Stimulated activated CD8-positive, alpha-beta memory T cell treated with anti-CD3 and anti-CD28 coated beads, Interleukin-4, amount 100 ng/mL, for 48 hours (primary cell): ENCODE measurements at places on chromosomes 7 and 10.

GRCh38 chr7:43313628-43314378, 201.4 kb downstream of the HECW1 start:
- no peak for DNase-seq

DNA sequence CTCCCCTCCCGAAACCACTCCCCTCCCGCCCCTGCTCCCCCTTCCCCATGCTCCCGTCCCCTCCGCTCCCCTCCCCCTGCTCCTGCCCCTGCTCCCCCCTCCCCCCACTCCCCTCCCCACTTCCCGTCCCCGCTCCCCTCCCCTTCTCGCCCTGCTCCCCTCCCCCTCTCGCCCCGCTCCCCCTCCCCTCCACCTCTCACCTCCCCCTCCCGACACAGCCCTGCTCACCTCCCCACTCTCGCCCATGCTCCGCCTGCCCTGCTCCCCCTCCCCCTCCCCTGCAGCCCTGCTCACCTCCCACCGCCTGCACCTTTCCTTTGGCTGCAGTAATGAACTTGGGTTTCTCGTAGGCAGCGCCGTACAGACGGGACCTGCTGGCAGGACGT, 49.9 kb upstream of the NKX6-2 start:
- DNase-seq, result no peak

GRCh38 chr7:76332078-76332477, 26.7 kb downstream of the YWHAG start:
- no peak for DNase-seq

DNA sequence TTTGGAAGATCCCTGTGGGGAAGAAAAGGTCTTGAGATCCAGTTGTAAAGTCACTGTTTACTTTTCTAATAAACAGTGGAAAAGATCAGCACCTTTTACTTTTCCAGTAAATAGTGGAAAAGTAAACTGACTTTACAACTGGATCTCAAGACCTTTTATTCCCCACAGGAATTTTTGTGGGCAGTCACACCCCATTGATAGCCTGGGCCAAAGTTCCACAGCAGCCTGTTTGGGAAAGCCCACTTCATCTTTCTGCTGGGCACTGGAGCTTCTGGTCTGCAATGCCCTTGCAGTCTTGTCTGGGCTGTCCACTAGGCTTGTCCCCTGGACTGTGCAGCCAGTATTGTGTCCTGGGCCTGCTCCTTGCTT, 50.2 kb downstream of the ADCY1 start:
- no peak for DNase-seq

- no peak for DNase-seq
These were observed 234.9 kb upstream of the PPP1R3A start for GRCh38 chr7:114153700-114154099.

- no peak for DNase-seq
These were observed 117.7 kb downstream of the ARID5B start for GRCh38 chr10:62019013-62019684.

DNA sequence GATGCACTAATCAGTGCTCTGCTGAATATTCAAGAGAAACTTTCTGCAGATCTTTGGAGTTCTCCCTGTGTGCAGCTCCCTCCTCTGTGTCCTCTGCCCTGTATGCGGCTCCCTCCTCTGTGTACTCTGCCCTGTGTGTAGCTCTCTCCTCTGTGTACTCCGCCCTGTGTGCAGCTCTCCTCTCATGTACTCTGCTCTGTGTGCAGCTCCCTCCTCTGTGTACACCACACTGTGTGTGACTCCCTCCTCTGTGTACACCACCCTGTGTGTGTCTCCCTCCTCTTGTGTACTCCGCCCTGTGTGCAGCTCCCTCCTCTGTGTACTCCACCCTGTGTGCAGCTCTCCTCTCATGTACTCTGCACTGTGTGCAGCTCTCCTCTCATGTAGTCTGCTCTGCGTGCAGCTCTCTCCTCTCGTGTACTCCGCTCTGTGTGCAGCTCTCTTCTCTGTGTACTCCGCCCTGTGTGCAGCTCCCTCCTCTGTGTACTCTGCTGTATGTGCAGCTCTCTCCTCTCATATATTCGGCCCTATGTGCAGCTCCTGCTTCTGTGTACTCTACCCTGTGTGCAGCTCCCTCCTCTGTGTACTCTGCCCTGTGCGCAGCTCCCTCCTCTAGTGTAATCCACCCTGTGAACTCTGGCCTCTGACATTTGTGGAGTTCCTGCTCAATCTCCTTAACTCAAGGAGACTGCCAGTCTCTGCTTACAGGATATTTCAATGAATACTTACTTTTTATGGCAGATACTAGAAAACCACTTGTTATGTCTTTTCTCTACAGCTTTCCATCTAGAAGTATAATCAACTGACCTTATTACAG, 280.4 kb downstream of the GLRX3 start:
- DNase-seq, result no peak

DNA sequence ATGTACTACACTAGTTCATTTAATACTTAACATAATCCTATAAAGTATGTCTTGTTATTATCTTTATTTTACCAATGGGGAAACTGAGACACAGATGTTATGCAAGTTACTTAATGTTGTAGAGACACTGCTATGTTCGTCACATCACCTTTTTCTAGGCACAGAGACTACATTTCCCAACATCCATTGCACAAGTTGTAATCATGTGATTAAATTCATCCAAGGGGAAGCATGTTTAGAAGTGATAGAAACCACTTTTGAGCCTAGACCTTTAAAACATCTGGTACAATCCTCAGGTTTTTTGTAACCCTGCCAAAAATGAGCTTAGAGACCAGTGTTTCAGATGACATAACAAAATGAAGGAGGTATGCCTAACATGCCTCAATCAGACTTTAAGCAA, 386.8 kb upstream of the HPS1 start:
- DNase-seq, result no peak

DNA sequence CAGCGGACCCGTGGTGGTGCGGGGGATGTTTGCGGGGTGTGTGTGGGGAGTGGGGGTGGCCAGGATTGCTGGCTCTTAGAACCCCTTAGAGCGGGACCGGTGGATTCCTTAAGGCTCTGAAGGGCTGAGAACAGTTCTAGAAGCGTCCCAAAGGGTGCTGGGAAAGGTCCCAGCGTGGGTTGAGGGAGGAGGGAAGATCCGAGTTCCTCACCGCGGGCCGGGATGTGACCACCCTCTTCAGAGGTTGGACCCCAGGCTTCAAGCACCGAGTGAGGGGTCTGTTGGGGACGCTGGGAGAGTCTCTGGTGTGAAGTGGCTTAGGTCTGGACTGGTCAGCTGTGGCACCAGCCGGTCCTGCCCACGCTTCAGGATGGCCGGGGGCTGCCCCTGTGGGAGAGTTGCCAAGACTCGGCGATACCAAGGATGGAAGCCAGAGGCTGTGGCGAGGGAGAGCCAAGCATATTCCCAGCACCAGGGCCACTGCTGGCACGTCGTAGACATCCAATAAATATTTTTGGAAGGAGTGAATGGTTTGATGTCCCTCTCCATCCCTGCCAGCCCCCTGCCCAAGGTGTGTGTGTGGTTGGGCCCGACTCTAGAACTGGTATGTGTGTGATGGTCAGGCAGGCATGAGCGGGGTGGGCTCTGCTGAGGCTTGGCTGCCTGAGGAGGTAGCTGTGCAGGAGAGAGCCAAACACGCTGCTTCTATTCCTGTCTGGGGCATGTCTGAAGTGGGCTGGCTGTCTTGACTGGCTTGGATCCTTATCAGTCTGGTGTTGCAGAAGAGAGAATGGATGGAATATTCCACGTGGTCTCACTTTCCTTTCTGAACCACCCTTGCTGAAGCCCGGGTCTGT, 19.2 kb downstream of the ZNF775 start:
- no peak for DNase-seq

DNA sequence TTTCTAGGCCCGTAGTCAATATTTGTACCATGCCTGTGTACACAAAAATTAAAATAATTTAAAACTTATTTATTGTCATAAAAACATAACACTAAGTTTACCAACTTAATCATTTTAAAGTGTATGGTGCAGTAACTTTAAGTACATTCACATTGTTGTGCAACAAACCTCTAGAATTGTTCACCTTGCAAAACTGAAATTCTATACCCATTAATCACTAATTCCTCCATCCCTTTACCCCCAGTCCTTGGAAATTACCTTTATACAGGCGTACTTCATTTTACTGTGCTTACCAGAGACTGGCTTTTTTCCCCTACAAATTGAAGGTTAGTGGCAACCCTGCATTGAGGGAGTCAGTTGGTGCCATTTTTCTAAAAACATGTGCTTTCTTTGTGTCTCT, 6.3 kb upstream of the DYNC1I1 start:
- DNase-seq, result no peak

DNA sequence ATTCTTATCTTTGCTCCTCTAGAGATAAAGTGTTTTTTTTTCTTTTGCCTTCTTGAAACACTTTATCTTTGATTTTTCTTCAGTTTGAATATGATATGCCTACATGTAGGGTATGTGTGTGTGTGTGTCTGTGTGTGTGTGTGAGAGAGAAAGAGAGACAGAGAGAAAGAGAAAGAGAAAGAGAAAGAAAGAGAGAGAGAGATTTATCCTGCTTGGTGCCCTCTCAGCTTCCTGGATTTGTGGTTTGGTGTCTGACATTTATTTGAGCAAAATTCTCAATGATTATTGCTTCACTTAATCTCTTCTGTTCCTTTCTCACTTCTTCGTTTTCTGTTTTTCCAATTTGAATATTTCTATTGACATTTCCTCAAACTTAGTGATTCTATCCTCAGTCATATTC, 60.3 kb downstream of the RAB18 start:
- DNase-seq, result no peak

DNA sequence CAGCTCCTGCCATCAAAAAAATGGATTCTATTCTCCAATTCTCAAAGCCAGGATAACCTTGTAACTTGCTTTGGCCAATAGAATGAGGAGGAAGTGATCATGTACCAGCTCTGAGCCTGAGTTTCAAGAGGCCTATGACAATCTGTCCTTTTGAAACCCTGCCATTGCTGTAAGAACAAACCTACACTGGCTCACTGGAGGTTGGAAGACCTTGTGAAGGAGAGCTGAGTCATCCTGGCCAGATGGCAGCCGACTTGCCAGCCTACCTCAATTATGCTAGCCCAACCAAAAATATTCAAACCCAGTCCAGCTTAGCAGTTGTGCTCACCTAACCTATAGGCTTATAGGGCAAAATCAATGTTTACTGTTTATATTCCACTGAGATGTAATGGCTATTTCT, 93.0 kb downstream of the HGF start:
- no peak for DNase-seq

DNA sequence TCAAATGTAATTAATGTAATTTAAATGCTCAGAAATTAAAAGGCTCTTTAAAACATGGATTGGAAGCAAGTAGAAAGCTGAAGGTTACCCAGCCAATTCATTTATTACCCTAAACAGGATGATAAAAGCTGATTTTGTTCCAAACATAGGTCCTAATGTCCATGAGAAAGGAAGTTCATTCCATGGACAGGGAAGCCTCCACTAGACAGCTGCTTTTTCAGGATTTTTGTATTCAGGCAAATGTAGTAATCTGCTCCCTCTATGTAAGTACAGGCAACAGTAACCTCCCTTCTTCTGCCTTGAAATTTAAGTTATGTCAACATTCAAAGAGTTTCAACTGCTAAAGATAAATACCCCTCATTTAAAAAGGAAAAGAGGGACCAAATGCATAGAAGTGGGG, 123.0 kb upstream of the WNT16 start:
- no peak for DNase-seq

DNA sequence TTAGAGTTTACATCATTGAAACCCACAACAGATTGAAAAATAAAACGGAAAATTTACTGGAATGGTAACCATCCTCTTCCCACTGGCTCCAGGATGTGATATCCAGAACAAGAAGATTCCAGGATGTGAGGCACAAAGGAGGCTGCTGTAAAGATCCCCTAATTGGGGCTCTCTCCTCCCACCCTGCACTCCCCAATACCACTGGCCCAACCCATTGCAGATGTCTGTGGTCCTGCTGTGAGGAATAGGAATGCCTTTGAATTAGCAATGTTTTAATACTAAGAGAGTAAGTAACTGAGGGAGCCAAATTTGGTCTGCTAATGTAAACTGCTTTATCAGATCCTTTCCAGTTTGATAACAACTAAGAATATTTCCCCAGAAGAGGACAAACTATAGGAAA, 225.9 kb upstream of the INHBA start:
- DNase-seq, result no peak

DNA sequence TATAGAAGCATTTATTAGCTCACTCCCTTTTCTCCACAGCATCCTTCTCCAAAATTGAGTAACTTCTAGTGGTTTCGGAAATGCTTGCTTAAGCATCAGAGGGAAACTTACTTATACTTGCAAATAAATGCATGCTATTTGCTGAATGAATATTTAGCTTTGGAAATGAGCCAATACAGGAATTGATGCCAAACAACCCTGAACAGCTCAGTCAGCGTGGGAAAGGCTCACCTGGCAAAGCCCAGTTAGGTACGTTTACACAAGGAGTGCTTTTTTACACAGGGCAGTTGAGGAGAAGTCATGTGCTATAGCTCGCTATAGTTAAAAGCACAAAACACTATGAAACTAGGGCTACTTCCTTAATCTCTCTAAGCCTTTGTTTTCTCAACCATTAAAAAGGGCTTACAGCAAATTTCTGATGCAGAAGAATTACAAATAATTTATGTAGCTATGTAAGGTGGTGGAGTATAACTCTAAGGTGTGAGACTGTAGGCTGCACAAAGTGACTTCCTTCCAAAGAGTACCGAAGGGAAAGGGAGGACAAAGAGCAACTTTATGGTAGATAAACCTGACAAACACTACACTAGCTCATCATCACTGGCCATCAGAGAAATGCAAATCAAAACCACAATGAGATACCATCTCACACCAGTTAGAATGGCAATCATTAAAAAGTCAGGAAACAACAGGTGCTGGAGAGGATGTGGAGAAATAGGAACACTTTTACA, 498.2 kb downstream of the PHTF2 start:
- no peak for DNase-seq

DNA sequence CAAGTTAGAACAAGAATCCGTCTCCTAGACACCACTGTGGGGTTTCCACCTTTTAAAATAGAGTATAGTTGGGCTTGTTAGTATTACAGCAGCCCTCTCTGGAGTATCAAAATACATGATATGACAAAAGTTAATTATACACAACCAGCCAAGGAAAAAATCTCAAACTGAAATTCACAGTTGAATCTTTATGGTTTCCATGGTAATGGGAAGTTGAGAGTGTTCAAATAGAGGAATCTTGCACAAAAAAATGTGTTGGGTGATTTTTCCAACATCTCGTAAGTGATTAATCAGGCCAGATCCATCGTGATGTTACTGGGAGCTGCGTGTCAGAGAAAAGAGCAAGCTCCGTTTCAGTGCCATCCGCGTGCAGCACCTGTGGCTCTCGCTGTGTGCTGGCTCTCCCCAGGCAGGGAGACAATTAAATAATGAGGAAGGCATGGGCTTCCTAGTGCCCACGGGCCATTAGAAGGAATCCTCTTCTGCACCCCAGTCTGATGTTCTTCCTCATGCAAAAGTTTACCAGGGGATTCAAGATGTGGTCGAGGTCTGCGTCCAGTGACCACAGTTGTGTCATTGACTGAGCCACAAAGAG, 41.1 kb upstream of the ADARB2 start:
- no peak for DNase-seq

DNA sequence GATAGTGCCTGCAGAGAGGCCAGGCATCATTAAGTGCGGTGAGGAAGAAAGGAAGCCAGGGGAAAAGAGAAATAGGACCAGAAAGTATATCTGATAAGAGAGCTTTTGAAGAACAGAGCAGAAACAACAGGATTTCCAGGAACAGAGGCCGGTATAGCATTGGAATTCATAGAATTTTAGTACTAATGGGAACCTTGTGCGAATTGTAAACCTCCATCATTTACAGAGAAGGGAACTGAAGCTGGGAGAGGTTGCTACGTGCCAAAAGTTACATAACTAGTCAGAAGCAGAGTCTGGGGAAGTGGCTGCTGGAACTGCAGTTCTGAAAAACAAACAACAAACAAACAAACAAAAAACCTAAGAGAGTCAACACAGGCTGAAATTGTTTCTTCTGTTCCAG, 5.4 kb upstream of the ZMYND11 start:
- DNase-seq, result no peak
